ENCODE measurements at places on chromosomes 6 and 20.

- H3K4me1 ChIP-seq = no peaks in the 10 kb centered on the region
- no peak for DNase-seq
- no peak overlapping the region for H3K27ac ChIP-seq
- no peak overlapping the region for H3K4me3 ChIP-seq
- no peaks in the 10 kb centered on the region for H3K36me3 ChIP-seq
Observed at GRCh38 chr6:112187736-112188135, 66.6 kb downstream of the LAMA4 start.

DNA sequence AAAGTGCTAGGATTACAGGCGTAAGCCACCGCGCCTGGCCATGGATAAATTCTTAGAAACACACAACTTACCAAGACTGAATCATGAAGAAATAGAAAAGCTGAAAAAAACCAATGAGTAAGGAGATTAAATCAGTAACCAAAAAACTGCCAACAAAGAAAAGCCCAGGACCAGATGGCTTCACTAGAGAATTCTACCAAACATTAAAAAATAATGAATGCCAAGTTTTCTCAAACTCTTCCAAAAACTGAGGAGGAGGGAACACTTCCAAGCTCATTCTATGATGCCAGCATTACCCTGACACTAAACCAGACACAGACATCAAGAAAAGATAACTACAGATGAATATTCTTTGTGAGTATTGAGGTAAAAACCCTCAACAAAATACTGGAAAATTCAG lies 44.3 kb downstream of the USP49 start:
- H3K27me3 ChIP-seq = no peaks in the 10 kb centered on the region
- no peak for DNase-seq
- H3K36me3 ChIP-seq = no peaks in the 10 kb centered on the region
- H3K27ac ChIP-seq = no peak overlapping the region

DNA sequence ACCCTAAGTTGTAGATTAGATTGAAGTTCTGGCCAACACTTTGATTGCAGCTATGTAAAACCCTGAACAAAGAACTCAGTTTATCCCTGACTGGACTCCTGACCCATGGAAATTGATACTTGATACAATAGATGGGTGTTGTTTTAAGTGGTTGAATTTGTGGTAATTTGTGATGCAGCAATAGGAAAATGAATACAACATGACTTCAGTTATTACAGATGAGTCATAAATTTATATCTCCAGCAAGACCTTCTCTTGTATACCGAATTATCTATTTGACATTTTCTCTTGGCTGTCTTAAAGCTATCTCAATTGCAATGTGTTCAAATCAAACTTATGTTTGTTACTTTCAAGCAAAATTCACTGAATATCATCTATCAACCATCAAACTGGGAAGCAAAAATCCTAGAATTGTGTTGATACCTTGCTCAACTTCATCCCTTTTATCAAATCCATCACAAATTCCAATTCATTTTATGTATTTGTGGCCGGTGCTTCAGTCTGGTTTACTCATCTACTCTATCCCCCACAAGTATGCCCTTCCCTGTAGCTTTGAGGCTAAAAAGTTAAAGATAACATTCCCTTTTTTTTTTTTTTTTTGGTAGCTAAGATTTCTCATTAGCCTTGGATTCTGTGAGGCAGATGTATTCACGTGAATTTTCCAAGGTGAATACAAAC lies 129.4 kb upstream of the CENPW start:
- DNase-seq = no peak
- no peaks in the 10 kb centered on the region for H3K4me1 ChIP-seq
- no peak overlapping the region for H3K27ac ChIP-seq
- no peak overlapping the region for H3K4me3 ChIP-seq
- H3K36me3 ChIP-seq = no peaks in the 10 kb centered on the region

GRCh38 chr6:104682722-104683643 lies 176.7 kb downstream of the HACE1 start:
- H3K27me3 ChIP-seq = no peaks in the 10 kb centered on the region
- no peak overlapping the region for H3K27ac ChIP-seq
- H3K4me3 ChIP-seq = no peak overlapping the region
- no peaks in the 10 kb centered on the region for H3K4me1 ChIP-seq

DNA sequence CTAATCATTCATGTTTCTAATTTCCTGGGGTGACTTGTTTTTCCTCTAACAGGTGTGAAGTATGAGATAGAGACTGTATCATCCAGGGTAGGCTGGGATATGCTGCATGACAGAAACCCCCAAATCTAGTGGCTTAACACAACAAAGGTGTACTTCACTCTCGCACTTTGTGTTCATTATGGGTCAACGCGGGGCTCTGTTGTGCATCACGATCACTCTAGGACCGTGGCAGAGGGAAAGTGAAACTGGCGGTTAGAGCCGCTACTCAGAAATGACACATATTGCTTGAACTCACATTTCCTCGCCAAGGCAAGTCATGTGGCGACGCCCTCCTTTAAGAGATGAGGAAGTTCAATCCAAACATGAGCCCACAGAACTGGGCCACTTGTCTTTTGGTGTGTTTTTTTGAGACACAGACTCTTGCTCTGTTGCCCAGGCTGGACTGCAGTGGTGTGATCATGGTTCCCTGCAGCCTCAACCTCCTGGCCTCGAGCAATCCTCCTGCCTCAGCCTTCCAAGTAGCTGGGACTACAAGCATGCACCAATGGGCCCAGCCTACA lies 41.3 kb downstream of the PCNA start:
- no peaks in the 10 kb centered on the region for H3K36me3 ChIP-seq
- no peak overlapping the region for H3K27ac ChIP-seq
- DNase-seq = peak; percentile 43
- no peaks in the 10 kb centered on the region for H3K27me3 ChIP-seq
- H3K4me1 ChIP-seq = peaks cover 11% of the 10 kb centered on the region

GRCh38 chr6:48255094-48255493 lies 144.1 kb upstream of the PTCHD4 start:
- no peaks in the 10 kb centered on the region for H3K27me3 ChIP-seq
- no peaks in the 10 kb centered on the region for H3K36me3 ChIP-seq
- H3K4me3 ChIP-seq = no peak overlapping the region
- no peak overlapping the region for H3K27ac ChIP-seq

DNA sequence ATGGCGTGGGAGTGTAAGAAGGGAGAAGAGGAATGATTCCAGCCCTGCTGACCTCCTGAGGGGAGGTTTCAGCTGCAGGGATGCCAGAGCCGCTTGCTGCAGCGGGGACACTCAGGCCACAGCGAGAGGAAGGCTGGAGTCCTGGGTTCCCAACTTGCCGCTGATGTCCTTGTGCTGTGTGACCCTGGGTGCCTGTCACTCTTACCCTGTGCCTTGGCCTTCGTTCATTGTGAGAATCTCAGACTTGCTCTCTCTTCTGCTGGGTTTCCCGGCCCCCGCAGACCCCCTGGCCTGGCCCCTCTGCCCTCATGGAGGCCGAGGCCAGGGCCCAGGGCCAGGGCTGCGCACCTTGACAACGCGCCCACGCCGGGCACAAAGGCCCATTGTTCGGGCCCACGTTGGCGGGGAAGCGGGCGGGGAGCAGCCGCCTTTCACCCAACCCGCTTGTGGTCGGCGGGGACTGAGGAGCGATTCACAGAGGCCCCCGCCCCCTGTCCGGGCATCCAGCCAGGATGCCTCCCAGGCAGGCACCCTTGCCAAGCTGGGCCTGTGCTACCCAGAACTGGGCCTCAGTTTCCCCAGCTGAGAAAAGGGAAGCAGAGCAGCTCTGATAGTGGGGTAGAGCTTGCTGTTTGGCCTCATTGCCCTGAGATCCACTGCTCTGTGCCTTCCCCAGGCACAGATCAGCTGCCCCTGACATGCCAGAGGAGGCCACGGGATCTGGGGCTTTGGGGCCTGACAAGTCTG lies 52.4 kb downstream of the CEBPB start:
- no peak overlapping the region for H3K4me3 ChIP-seq
- no peaks in the 10 kb centered on the region for H3K36me3 ChIP-seq
- no peak for DNase-seq
- H3K27ac ChIP-seq = no peak overlapping the region
- no peaks in the 10 kb centered on the region for H3K27me3 ChIP-seq

- no peak overlapping the region for H3K27ac ChIP-seq
- no peaks in the 10 kb centered on the region for H3K27me3 ChIP-seq
- H3K4me3 ChIP-seq = no peak overlapping the region
Observed at GRCh38 chr6:100152201-100152600, 158.2 kb upstream of the MCHR2 start.

DNA sequence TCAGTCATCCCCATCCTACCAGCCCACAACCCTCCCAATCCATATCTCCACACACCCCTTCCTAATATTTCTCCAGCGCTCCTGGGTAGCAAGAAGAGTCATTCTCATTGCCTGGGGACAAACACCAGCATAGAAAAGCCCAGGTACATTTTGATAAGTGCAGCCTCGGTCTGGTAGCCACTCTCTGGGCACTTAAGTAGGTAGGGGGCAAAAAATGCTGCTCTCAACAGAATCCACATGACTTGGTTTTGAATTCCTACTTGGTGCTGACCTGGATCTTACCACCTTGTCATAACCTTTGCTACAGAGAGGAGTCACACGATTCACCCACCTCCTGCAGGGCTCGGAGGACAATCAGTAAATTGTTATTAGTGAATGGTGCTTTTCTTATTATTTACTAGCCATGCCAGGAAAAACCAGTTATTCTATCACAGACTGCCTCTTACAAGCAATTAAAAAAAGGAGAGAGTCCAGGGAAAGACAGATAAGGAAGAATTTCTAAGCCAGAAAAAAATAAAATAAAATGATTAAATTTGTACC lies 249.1 kb downstream of the LY86 start:
- H3K27ac ChIP-seq = no peak overlapping the region
- no peak for DNase-seq
- no peaks in the 10 kb centered on the region for H3K27me3 ChIP-seq
- H3K4me3 ChIP-seq = no peak overlapping the region
- H3K4me1 ChIP-seq = no peaks in the 10 kb centered on the region
- H3K36me3 ChIP-seq = no peaks in the 10 kb centered on the region

DNA sequence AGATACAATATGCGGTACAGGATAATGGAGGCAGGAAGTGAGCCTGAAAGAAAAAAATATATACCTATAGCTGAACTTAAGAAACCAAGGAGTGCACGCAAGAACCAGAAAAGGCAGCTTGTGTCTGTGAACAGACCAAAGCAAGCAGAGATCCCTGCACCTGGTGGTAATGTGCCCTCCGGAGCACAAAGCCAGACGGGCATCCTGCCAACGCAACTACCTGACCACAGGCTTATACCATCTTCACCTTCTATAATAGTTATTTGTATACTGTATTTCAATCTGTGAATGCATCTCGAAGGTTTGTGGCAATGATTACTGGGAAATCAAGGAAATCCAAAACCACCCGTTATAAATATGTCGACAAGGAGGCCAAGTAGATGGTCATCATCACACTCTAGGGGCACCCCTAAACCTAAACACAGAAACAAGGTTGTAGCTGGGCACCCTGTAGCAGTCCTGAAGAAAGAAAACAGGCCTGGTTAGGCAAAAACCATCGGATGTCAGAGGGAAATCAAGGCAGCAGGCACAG lies 801 bp downstream of the FBXL4 start:
- no peaks in the 10 kb centered on the region for H3K27me3 ChIP-seq
- no peak for DNase-seq
- peak overlapping the region; percentile 81 for H3K27ac ChIP-seq
- H3K4me3 ChIP-seq = peak overlapping the region; percentile 95
- H3K36me3 ChIP-seq = no peaks in the 10 kb centered on the region

DNA sequence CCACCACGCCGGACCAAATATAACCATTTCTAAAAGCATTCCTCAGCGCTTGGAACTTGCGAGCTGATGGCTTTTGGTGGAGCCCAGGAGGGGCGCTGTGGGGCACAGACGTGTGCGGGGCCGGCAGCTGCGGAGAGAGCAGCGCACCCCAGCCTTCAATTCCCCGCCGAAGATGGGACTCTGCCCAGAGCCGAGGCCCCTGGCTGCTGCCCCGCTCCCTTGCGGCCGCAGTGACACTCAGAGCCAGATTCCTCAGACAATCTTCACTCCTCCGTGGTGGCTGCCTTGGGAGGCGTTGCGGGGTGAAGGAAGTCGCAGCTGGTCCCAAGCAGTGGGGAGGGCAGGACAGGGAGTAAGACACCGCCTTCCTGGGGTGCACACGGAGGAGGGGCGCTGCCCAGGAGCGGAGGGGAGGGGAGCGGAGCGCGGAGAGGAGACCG lies 87.7 kb downstream of the TMEM242 start:
- no peaks in the 10 kb centered on the region for H3K36me3 ChIP-seq
- no peaks in the 10 kb centered on the region for H3K27me3 ChIP-seq
- H3K27ac ChIP-seq = peak overlapping the region; percentile 99
- peaks cover 15% of the 10 kb centered on the region for H3K4me1 ChIP-seq
- no peak for DNase-seq

DNA sequence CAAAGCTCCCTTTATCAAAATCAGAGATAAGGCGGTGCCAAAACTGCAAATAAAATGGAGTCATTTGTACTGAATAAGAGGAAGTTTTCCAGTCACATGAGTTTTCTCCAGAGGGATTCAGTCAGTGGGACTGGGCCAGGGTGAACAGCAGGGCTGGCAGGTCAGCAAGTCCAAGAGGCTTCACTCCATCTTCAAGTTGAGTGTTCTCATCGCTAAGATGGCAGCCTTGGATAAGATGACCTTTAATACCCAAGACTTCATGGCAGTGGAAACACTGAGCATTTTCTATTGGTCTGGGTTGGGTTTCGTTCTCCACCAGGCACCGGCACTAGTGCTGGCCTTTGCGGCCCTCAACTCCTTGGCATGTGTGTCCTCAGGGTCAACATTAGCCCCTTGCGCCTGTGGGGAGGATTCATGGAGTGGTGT lies 29.3 kb upstream of the IGF2R start:
- H3K27ac ChIP-seq = peak overlapping the region; percentile 10
- H3K4me1 ChIP-seq = peaks cover 22% of the 10 kb centered on the region
- DNase-seq = no peak
- H3K27me3 ChIP-seq = no peaks in the 10 kb centered on the region
- no peaks in the 10 kb centered on the region for H3K36me3 ChIP-seq
- H3K4me3 ChIP-seq = no peak overlapping the region

GRCh38 chr6:71913444-71914234 lies 27.3 kb downstream of the RIMS1 start:
- H3K36me3 ChIP-seq = no peaks in the 10 kb centered on the region
- no peaks in the 10 kb centered on the region for H3K4me1 ChIP-seq
- no peak overlapping the region for H3K4me3 ChIP-seq
- no peaks in the 10 kb centered on the region for H3K27me3 ChIP-seq
- DNase-seq = no peak

- H3K4me1 ChIP-seq = no peaks in the 10 kb centered on the region
- H3K27me3 ChIP-seq = no peaks in the 10 kb centered on the region
- H3K36me3 ChIP-seq = no peaks in the 10 kb centered on the region
- no peak for DNase-seq
- no peak overlapping the region for H3K27ac ChIP-seq
Observed at GRCh38 chr6:107290491-107290890, 168.9 kb downstream of the PDSS2 start.
